SK-N-SH treated with all-trans-retinoic acid at 6 μM for 48 hours (cell line): ENCODE measurements at places on chromosomes 3 and 15.
A peak's percentile ranks its signal among the peaks of the same experiment; 100 is the strongest.

DNA sequence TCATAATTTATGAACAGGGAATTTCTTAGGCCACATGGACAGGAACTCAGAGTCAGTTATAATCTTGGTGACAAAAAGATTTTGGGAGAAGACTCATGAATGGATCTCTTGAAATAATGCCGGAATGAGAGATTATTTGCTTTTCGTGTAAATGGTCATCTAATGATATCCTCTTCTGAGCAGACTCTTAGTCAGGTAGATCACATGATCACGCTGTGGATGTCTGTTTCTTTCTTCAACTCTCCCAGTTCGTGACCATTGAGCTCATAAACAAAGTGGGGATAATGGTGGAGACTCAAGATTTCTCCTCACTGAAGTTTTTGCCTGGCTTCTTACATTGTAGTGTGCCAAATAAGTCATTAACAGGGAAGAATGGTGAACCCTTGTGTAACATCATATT lies 133.1 kb upstream of the CBLB start:
- no peak for ATAC-seq

DNA sequence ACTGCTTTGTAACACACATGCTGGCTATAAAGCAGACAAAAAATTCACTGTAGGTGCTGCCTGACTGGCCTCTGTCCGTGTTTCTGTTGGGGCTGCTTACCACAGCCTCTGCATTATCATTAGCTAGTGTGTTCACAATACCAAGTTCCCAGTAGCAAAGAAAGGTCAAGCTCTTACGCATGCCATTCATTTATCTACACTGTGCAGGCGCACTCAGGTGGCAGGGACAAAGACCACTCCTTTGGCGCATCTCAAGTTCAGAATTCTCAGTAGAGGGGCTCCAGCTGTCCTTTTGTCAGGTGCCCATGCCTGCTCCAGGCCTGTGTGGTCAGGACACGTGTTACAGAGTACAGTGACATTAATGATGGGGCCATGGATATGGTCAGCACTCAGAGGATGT lies 22.3 kb downstream of the MLH1 start:
- ATAC-seq: no peak

DNA sequence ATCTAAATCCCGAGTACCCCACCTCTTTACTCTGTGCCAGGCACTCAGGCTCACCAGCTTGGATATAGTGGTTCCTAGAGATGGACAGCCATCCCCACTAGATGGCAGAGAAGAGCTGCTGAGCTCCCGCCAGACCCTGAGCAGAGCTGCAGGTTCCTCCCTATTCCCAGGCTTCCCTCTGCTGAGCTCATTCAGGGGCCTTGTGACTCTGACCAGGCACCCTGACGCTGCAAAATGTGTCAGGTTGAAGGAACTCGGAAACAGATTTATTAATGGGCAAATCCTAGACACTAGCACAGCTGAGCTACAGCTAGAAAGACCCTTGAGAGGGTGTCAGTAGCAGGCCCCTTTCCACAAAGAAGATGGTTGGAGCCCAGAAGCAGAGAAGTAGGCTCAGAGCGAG lies 38.2 kb upstream of the RHO start:
- peak; percentile 96 for ATAC-seq

GRCh38 chr15:99722406-99722805 lies 10.8 kb downstream of the LYSMD4 start:
- no peak for ATAC-seq

- ATAC-seq: no peak
Measured at GRCh38 chr3:12148183-12148940, 10.3 kb downstream of the TIMP4 start.
